ENCODE measurements at places on chromosomes 1 and 21.
A peak's percentile ranks its signal among the peaks of the same experiment; 100 is the strongest.

GRCh38 chr1:223137455-223138085 lies 5.5 kb downstream of the TLR5 start:
- no peak for DNase-seq

DNA sequence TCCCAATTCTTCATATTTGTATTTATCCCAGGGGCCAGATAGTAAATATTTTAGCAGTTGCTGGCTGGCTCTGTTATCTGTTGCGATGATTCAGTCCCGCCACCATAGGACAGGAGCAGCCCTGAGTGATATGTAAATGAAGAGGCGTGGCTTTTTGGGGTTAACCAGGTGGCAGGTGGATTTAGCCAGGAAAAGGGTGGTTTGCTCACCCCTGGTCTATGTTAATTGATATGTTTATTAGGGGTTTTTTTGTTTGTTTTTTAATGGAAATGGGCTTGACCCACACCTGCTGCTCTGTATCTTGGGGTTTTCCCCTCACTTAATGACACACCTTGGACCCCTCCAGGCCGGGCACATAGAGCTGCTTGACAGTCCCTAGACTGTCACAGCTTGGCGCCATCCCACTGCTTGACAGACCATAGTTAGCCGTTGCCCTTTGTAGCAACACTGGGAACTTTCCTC lies 62.8 kb downstream of the PIK3CD start:
- no peak for DNase-seq

- no peak for DNase-seq
These were observed 57.9 kb upstream of the IRF2BP2 start for GRCh38 chr1:234667600-234668576.

DNA sequence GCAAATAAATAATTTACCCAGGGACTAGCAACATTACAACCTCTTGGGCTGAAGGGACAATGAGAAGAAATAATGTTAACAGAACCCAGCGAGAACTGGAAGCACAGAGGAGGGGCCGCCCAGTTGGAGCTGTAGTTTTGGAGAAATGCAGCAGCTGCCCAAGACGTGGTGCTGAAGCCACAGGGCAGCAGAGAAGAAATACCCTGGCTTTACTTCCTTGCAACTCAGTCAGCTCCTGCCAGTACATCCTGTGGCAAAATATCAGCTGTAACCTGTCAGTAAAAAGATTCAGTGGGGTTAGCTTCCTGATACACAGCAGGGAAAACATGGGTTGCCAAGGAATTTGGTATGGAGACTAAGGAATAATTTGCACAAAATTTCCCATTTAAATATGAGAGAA lies 283.6 kb upstream of the USP25 start:
- peak; percentile 19 for DNase-seq

GRCh38 chr1:12594490-12594889 lies 23.5 kb downstream of the DHRS3 start:
- no peak for DNase-seq

DNA sequence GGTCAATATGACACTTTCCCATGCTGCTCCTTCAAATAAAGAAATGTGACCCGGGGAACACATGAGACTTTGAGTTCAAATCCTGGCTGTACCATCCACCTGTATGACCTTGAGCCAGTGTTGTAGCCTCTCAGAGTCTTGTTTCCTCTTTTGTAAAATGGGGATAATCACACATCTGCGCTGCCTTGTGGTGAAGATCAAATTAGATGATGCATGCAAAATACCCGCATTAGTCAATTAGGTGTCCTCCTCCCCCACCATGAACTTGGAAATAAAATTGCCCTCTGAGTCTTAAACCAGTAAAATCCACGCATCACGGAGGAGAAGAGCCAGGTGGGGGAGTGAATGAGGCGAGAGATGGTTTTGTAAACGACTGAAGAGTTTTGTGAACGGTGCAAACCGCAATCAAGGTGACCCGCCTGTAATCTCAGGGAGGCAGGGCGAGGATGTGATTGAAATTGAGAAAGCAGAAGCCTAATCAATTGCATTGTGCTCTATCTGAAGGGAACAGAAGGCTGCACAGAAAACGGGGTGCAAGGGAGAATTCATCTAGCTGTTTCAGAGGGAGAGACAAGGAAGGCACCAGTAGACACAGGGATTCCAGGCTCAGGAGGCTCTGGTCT lies 5.8 kb upstream of the AHDC1 start:
- DNase-seq = no peak

DNA sequence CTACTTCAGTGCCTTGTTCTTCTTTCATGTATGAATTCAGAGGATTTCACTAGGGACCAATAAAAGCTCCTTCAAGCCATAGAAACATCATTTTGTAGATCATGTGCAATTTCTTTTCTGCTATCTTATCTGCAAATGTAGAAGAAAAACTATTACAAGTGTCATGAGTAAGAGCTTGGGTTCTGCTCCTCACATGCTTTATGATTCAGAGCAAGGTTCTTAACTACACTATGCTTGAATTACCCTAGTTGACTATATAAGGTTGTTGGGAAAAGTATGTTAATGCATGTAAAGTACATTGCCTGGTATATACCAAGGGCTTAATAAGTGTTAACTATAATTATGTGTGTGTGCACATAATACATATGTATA lies 91.4 kb upstream of the S1PR1 start:
- no peak for DNase-seq

- DNase-seq = peak; percentile 33
These were observed 104.7 kb downstream of the CAMTA1 start for GRCh38 chr1:6889875-6890480.

GRCh38 chr1:40803902-40804301 lies 20.3 kb downstream of the KCNQ4 start:
- DNase-seq = no peak

- no peak for DNase-seq
These were observed 10.2 kb upstream of the CDC7 start for GRCh38 chr1:91490501-91490900.

DNA sequence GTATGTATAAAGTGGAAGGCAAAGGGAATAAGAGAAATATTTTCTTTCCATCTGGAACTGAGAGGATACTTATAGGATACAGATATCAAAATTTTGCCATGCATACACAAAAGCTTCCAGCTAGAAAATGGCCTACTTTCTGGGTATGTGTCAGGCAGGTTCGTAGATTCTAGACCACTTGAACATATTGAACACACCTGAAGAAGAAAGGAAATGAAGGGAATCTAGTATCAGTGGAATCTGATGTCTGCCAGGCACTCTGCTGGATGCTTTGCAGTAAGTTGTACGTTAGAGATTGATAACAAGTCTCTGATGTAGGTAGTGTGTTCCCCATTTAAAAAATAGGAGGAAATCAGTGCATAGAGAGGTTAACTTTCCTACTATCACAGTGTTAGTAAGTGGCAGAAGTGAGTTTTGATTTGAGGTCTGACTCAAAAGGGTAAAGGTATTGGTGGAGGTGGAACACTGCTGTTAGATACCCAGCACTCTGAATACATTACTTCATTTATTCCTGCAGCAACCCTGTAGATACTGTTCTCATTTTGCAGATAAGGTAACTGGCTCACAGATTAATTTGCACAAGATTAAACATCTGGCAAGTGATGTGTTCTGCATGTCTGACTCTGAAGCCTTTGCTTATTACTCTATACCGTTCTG lies 3.0 kb downstream of the CAMSAP2 start:
- DNase-seq = no peak

DNA sequence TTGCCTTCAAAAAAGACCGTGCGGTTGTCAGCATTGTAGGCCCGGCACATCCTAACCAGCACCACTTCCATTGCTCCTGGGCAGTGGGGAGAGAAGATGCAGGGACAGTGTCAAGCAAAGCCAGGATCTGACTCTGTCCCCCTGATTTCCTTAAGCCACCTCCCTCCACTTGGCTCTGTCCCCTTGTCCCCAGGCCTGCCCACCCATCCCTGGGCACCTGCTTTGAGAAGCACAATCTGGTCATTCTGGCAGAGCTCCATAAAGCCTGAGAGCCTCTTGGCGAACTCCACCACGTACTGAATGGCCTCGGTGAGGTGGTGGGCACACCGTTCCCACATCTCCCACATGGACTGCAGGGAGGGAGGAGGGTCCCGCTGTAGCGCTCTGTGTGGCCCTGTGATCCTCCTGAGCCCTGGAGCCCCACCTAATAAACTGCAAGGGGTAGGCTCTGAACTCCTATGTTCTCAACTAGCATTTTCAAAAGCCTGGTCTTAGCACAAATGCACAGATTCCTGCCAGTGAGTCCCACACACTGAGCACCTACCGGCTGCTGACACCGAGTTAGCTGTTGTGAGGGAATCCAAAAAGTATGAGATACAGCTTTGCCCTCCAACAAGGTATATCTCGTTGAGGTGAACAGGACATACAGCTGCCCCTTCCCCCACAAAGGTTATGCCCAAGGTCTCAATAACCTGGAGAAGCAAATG lies 8.2 kb upstream of the LINGO4 start:
- no peak for DNase-seq

DNA sequence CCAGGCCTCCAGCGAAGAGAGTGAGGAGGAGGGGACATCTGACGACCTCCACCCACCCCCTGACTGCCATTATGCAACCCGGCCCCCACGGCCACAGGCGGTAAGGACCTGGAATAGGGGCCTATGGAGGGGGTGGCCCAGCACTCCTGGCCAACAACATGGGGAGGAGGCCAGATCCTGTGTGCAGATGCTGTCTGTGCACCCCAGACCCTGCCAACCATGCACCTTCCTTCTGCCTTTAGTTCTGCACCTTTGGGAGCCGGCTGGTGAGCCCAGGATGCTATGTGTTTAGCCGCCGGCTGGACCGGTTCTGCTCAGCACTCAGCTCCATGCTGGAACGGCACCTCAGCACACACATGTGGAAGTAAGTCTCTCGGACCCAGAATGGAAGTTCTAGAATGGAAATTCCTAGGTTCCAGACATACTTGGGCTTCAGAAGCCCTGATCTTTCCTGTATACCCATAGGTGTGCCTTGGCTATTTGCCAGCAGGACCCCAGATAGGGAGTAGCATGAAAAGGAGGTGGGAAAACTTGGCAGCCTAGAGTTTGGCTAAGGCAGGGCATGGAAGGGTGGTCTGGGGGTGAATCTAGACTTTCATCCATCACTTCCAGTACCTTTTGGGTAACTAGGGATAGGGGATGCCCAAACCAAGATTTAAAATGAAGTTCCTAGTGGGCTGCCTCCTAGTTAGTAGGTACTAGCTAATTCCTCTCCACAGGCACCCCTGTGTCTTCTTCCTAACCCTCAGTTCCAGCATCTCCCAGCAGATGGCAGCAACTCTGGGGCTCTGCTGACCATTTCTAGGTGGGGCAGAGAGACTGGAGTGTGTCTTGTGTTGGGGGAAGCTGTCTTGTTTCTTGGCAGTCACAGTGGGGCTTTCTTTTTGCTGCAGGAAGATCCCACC lies 3.6 kb upstream of the CYB561D1 start:
- peak; percentile 57 for DNase-seq

GRCh38 chr1:223834660-223835263 lies 11.0 kb downstream of the TP53BP2 start:
- no peak for DNase-seq

- no peak for DNase-seq
These were observed 41.7 kb upstream of the ECE1 start for GRCh38 chr1:21331752-21332478.

DNA sequence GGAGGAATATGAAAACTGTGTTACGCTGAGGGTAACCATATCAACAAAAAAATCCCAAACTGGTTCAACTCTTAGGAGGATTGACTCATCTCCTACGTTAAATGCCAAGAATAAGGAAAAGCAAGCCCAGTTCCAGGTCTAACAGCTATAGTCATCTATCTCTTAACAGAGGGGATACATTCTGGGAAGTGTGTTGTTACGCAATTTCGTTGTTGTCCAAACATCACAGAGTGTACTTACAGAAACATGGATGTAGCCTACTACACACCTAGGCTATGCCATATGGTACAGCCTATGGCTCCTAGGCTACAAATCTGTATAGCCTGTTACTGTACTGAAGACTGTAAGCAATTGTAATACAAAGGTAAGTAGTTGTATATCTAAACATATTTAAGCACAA lies 23.2 kb upstream of the LRRC52 start:
- DNase-seq = no peak

DNA sequence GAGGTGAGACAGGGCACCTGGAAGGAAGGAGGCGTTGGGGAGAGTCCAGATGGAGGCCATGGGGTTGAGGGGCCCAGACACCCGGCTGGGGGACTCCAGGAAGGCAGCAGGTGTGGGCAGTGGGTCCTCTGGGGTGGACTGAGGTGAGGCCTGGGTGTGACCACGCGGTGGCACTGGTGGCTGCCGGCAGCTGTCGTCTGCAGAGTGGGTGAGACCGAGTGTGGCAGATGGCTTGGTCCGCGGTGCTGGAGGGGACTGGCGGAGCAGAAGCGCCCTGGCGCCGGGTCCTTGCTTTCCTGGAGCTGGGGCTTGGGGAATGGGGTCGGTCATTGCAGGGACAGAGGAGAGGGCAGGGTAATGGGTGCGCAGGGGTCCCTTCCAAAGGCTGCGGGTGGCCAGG lies 12.5 kb downstream of the AGRN start:
- DNase-seq = no peak

GRCh38 chr1:9852410-9853248 lies 28.9 kb upstream of the CLSTN1 start:
- peak; percentile 81 for DNase-seq

- DNase-seq = no peak
These were observed 14.3 kb downstream of the ADAMTSL4 start for GRCh38 chr1:150563340-150564038.

DNA sequence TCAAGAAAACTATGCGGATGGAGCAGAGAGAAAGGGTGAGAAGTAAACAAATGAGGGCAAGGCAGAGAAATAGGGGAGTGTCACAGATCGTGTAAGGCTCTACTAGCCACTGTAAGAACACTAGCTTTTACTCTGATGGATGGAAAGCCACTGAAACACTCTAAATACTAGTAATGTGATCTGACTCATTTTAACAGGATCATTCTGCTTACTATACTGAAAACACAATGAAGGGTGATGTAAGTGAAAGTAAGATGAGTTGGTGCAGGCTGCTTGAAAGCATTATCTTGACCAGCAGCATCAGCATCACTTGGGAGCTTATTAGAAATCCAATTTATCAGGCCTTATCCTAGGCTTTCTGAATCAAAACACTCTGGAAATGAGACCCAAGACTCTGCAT lies 32.7 kb downstream of the TUT4 start:
- DNase-seq = no peak

GRCh38 chr1:48679859-48680258 lies 96.8 kb downstream of the BEND5 start:
- no peak for DNase-seq

GRCh38 chr21:45139473-45139872 lies 65.1 kb downstream of the ADARB1 start:
- DNase-seq = no peak

DNA sequence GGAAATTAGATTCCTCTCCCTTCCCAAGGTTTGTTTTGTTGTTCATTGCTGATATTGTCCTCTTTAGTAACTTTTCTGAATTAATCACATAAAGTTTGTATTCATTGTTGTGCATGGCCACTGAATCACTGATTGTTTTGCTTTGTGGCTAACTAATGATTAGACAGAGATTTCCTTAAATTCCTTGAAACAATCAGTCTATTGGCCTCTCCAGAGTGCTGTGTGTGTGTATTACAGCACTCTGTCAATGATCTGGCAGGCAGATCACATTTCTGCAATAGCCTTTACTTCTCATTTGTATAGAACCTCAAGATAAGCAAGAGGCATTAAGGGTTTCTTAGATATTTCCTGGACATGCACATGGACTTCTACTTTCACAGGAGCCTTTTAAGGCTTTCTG lies 78.6 kb downstream of the DUSP10 start:
- DNase-seq = no peak

- no peak for DNase-seq
These were observed 7.5 kb downstream of the LRRC3 start for GRCh38 chr21:44462834-44463200.
